Esophagus squamous epithelium (tissue), 5 donors: ENCODE measurements at places on chromosomes 7 and 10. TPM values are rescaled to one million over a fixed set of nuclear protein-coding genes. Genes with fewer than 3 reads are reported as not detected.

The INHBA gene
- not detected for total RNA-seq

- no peak overlapping the region for H3K4me3 ChIP-seq
- no peaks in the 10 kb centered on the region for H3K27me3 ChIP-seq
- DNase-seq = no peak
- H3K4me1 ChIP-seq = no peaks in the 10 kb centered on the region
- H3K27ac ChIP-seq = no peak overlapping the region
Measured at GRCh38 chr10:21989453-21990154, 13.9 kb downstream of the DNAJC1 start.

DNA sequence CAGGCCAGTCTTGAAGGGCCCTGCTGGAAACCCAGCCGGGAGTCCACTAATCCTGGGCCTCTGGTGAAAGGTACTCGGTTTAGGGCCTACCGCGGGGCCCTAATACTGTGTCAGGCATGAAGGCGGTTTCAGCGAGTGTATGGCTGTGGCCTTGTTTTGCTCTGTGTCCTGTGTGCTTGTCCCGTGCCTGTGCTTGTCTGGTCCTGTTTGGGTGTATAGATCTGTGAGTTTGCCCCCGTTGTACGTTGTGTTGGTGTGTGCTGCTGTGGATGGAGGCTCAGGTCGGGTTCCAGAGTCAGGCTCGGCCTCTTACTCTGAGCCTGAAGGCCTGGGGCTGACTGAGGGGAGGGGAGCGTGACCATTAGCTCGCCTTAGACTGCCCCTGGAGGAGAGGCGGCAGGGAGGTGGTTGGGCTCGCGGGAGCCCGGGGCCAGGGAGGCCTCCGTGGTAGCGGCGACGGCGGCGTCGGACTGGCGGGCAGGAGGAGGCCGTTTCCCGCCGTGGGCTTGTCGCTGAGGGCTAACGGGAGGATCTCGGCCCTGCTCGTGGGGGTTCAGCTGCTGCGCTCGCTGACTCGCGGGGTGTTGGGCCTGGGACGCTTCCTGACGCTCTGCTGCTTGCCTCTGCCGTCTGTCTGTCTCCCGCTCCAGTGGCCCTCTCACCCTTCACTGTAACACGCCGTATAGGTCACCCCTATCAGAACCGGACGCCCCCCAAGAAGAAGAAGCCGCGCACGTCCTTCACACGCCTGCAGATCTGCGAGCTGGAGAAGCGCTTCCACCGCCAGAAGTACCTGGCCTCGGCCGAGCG is 2.6 kb downstream of the TLX1 start:
- H3K36me3 ChIP-seq = no peaks in the 10 kb centered on the region
- peaks cover 45% of the 10 kb centered on the region for H3K27me3 ChIP-seq
- no peak overlapping the region for H3K4me3 ChIP-seq
- no peak for DNase-seq
- no peak overlapping the region for H3K27ac ChIP-seq

DNA sequence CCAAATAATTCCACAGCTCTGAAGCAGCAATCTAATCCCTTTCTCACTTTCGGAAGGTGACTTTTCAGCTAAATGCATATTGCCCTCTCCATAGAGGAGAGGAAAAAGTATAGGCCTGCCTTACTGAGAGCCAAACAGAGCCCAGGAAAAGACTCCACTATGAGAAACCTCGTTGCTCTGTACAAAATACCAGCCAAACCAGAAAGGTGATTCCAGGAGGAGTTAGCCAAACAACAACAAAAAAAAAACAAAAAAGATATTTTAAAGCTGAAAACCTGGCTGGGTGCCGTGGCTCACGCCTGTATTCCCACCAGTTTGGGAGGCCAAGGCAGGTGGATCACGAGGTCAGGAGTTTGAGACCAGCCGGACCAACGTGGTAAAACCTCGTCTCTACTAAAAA is 70.5 kb downstream of the HOXA1 start:
- H3K27me3 ChIP-seq = no peaks in the 10 kb centered on the region
- no peaks in the 10 kb centered on the region for H3K36me3 ChIP-seq
- no peak overlapping the region for H3K4me3 ChIP-seq
- H3K27ac ChIP-seq = no peak overlapping the region
- no peaks in the 10 kb centered on the region for H3K4me1 ChIP-seq

GRCh38 chr10:50580262-50580891 is 43.4 kb downstream of the SGMS1 start:
- H3K36me3 ChIP-seq = no peaks in the 10 kb centered on the region
- H3K27me3 ChIP-seq = no peaks in the 10 kb centered on the region
- peak overlapping the region; percentile 14 for H3K27ac ChIP-seq
- DNase-seq = no peak

DNA sequence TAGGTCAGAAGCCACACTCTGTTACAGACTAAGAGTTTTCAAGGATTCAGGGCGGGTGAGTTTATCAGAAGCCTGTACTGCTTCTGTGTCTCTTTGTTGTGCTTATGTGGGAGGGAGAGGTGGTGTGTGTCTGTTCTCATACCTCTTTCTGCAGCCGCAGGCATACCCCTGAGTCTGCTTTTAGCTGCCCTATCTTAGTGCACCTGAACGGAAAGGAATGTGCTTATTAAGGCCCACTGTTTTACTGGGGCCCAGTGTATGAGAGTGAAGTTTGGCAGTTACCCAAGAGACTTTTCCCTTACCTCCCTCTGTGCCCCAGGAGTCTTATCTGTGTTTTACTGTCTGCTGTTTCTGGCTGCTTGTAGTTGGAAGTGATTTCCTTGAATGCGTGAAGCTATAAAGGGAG is 104.3 kb downstream of the TYW1 start:
- no peaks in the 10 kb centered on the region for H3K27me3 ChIP-seq
- no peak for DNase-seq

The THNSL1 gene
- 1.0 TPM for total RNA-seq

DNA sequence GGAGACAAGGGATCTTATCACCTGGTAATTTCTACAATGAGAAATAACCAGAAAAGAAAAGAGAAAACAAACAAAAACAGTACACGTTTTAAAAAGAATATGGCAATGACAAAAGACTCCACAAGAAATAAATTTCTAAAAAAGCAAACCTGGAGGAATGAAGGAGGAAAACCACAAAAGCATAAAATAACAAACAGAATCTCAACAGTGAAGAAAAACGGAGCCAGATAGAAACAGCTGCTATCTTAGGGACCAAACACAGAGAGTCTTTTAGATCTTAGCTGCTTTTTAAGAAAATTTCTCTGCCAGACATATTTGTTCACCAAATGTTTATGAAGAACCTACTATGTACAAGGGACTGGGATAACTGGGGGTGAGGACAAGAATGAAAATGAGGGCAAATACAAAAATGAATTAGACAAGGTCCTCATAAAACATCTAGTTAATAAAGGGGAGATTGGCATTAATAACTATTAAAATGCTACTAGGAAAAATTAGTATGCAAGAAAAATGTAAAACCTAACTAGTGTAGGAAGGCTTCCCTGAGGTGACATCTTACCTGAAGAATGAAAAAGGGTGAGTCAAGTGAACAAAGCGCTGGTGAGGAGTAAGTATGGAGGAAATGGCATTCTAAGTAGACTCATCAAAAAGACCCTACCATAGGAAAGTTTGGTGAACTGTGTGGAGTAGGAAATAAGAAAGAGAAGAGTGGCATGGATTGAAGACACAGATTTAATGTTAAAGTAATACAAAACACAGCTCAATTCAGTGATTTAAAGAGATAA is 34.3 kb downstream of the WASL start:
- no peak overlapping the region for H3K4me3 ChIP-seq
- no peaks in the 10 kb centered on the region for H3K36me3 ChIP-seq
- H3K27me3 ChIP-seq = no peaks in the 10 kb centered on the region

The SLC35G1 gene
- total RNA-seq = 5.7 TPM

DNA sequence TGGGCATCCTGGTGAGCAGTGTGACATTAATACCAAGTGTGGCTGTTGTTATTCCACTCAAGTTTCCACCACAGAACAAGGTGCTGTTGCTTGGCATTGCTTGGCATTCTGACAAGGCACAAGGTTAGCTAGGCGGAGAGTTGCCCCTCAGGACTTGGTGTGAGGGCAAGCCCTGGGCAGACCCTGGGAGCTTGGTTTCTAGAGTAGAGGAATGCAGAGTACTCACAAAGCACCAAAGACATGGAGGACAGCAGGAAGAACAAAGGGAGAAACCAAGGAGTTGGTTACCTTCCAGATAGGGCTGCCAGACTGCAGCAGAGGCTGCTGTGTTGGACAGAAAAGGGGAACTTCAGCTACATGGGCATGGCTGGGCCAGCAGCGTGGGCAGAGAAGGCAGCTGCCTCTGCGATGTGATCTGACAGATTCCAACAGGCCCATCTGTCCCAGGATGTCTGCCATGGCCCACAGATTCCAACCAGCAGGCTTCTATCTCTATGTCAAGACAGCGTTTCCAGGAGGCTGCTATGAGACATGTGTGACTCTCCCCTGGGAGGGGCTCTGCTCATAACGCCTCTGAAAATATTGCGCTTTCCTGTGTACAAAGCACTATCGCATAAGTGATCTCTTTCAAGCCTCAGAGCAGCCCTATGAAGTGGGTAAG is 1.8 kb downstream of the GOLGA7B start:
- DNase-seq = no peak
- peaks cover 20% of the 10 kb centered on the region for H3K4me1 ChIP-seq
- H3K4me3 ChIP-seq = no peak overlapping the region
- no peaks in the 10 kb centered on the region for H3K27me3 ChIP-seq

DNA sequence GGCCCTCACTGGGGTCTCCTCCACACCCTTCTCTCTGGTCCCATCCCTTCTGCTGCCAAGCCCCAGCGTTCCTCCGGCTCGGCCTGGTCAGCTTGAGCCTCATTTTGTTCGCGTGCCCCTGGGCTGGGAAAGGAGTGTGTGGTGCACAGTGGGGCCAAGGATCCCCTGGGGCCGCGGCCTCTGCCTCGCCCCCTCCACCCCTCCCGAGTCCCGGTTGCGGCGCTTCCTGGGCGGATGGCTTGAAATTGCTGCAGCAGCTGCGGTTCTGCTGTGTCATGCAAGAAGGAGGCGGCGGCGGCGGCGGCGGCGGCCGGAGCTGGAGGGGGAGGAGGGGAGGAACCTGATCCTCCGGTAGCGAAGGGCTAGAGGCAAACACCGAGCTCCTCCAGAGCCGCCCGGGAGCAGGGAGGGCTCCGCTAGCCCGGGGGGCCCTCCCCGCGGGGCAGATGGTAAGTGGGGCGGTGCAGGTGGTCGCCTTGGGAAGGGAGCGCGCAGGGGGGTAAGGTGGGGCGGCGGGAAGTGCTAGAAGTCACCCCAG is 217.8 kb upstream of the MKLN1 start:
- DNase-seq = peak; percentile 28
- no peaks in the 10 kb centered on the region for H3K36me3 ChIP-seq
- peaks cover 13% of the 10 kb centered on the region for H3K4me1 ChIP-seq
- peak overlapping the region; percentile 83 for H3K4me3 ChIP-seq

GRCh38 chr7:155512246-155512887 is 34.0 kb downstream of the CNPY1 start:
- H3K4me1 ChIP-seq = peaks cover 10% of the 10 kb centered on the region
- no peaks in the 10 kb centered on the region for H3K36me3 ChIP-seq
- no peak overlapping the region for H3K27ac ChIP-seq
- H3K27me3 ChIP-seq = peaks cover 10% of the 10 kb centered on the region
- H3K4me3 ChIP-seq = no peak overlapping the region

GRCh38 chr7:142153400-142153799 is 41.9 kb downstream of the MGAM2 start:
- no peaks in the 10 kb centered on the region for H3K27me3 ChIP-seq
- H3K4me3 ChIP-seq = no peak overlapping the region
- no peaks in the 10 kb centered on the region for H3K4me1 ChIP-seq
- no peak for DNase-seq

DNA sequence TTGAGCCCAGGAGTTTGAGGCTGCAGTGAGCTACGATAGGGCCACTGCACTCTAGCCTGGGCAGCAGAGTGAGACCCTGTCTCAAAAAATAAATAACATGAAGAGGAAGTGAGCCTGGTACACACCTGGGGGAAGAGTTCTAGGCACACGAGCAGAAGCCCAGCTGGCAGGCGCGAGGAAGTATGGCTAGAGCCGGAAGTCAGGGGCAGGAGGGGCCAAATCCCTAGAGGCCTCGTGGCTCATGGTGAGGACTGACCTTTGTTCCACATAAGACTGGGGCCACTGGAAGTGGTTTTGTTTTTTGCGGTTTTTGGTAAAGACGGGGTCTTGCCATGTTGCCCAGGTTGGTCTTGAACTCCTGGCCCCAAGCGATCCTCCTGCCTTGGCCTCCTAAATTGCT is 117.6 kb downstream of the HIP1 start:
- no peaks in the 10 kb centered on the region for H3K36me3 ChIP-seq
- H3K4me3 ChIP-seq = no peak overlapping the region
- no peak for DNase-seq
- H3K4me1 ChIP-seq = no peaks in the 10 kb centered on the region
- no peak overlapping the region for H3K27ac ChIP-seq
- no peaks in the 10 kb centered on the region for H3K27me3 ChIP-seq

DNA sequence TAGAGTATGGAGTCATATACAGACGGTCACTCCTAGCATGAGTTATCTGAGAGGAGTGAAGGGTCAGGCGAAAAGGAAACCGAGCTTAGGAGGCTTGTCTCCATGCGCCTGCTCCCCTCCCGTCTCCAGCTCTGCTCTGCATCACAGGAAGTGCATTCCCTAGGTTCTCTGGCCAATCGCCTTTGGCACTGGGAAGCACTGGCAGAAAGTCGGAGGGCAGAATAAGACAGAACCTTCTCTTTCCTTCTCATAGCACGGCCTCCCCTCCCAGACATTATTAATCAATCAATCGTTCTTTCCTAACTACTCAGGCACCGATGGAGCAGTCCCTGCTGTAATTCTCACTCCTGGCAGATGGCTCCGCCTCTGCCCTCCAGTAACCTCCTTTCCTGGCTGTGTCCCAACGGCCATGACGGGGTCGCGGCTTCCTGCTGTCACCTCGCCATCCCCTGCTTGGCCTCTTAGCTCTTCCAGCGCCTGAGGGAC is 177.1 kb downstream of the FRMD4A start:
- no peaks in the 10 kb centered on the region for H3K4me1 ChIP-seq
- no peak overlapping the region for H3K4me3 ChIP-seq
- no peaks in the 10 kb centered on the region for H3K27me3 ChIP-seq
- H3K27ac ChIP-seq = no peak overlapping the region
- no peak for DNase-seq
- H3K36me3 ChIP-seq = no peaks in the 10 kb centered on the region

DNA sequence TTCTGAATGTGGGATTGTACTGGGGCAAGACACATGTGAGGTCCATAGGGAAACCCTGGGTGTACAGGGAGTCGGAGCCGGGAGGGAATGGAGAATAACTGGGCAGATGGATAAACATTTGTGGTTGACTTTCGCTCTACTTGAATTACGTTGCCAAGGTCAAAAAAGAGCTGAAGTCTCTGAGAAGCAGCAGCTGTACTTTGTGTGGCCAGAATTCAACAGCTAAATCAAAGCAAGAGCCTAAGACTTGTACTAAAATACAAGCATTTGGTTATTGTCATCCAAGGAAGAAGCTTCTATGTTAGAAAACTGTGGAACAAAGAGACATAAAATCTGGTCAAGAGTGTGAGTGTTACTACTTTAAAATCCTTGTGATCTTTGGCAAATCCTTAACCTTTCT is 457.2 kb downstream of the ARL4A start:
- DNase-seq = no peak
- no peak overlapping the region for H3K27ac ChIP-seq
- no peak overlapping the region for H3K4me3 ChIP-seq
- H3K27me3 ChIP-seq = no peaks in the 10 kb centered on the region
- no peaks in the 10 kb centered on the region for H3K4me1 ChIP-seq

- H3K27me3 ChIP-seq = no peaks in the 10 kb centered on the region
- H3K27ac ChIP-seq = no peak overlapping the region
- DNase-seq = no peak
- H3K4me3 ChIP-seq = no peak overlapping the region
- H3K36me3 ChIP-seq = no peaks in the 10 kb centered on the region
Measured at GRCh38 chr7:117901089-117901797, 28.0 kb upstream of the CTTNBP2 start.
